ENCODE measurements at places on chromosomes 3 and 15.
A peak's percentile ranks its signal among the peaks of the same experiment; 100 is the strongest.

DNA sequence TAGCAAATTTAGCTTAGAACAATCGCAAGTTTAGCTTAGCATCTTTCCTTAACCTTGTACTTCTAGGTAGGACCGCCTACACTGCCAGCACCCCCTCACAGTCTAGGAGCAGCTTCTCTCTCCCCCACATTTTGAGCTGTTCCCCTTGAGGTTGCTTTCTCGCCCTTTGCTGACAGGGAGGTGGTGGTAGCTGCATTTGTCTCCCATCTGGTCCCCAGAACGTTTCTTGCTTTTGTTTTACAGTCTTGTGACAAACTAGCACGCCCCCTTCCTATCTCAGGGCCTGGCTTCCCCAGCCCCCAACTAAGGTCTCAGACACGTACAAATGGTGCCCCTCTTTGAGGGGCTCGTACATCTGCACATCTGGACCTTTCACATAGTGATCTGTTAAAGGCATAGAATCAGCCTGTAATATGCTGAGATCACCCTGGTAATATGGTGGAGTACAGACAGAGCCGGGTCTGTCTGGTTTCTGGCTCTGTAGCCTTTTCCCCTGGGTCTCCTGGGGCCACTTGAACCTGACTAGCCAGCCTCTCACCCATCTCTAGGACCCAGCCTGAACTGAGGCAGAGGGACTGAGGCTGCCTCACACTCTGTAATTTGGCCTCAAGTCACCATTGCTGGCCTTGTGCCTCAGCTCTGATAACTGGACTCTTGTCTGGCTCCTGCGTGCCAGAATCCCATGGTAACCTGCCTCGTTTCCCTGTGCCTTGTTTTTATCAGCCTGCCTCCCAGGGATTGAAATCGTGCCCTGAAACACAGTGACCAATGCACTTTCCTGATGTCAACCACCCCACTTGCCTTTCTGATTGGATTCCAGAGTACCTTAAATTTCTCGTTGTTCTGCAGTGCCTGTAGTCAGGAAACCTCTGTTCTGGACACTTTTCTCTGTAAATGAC lies 27.7 kb downstream of the CRTC3 start:
- no peak for DNase-seq

- peak; percentile 56 for DNase-seq
These were observed 1.1 kb downstream of the SEC11A start for GRCh38 chr15:84714821-84715220.

- DNase-seq = no peak
These were observed 15.4 kb downstream of the SRGAP3 start for GRCh38 chr3:9233814-9234600.

- peak; percentile 62 for DNase-seq
These were observed 8.5 kb downstream of the ITPKA start for GRCh38 chr15:41501931-41502794.

- DNase-seq = no peak
These were observed 396.3 kb upstream of the PROK2 start for GRCh38 chr3:72181251-72181650.

GRCh38 chr3:123712077-123712860 lies 127.4 kb upstream of the HACD2 start:
- no peak for DNase-seq

DNA sequence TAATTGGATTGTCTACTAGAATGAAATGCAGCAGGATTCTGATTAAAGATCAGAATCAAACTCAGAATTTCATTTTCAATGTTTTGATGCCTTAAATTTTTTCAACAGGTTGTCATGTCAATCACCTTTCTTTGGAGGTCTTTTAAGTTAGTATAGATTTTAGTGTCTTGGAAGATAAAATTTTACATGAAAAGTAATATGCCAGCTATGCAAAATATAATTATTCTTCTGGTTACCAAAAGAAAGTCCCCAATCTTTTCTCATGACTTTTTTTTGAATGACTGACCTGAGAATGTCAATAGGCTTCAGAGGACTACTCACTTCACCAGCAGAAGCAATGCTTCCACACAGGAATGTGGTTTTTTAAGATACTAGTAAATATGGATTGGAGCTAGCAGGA lies 4.3 kb downstream of the FGF7 start:
- DNase-seq = no peak

GRCh38 chr3:29898171-29898965 lies 617.5 kb downstream of the RBMS3 start:
- no peak for DNase-seq

- DNase-seq = no peak
These were observed 85.1 kb downstream of the AP4E1 start for GRCh38 chr15:50993598-50993997.

DNA sequence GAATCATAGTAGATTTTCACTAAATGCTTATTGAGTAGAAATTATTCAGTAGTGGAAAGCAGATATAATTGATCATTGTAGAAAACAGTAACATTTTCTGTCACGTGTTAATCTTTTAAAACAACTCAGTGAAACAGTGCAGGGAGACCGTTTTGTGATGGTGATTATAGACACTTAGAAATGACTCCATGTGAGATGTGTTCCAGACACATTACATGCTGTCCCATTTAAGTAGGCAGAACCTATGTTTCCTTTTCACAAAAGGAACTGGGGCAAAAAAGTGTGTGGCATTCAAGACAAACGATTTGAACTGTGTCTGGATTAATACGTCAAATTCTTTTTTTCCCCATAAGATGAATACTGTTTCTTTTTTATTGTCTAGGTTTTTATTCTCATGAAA lies 126.5 kb downstream of the TCF12 start:
- no peak for DNase-seq

DNA sequence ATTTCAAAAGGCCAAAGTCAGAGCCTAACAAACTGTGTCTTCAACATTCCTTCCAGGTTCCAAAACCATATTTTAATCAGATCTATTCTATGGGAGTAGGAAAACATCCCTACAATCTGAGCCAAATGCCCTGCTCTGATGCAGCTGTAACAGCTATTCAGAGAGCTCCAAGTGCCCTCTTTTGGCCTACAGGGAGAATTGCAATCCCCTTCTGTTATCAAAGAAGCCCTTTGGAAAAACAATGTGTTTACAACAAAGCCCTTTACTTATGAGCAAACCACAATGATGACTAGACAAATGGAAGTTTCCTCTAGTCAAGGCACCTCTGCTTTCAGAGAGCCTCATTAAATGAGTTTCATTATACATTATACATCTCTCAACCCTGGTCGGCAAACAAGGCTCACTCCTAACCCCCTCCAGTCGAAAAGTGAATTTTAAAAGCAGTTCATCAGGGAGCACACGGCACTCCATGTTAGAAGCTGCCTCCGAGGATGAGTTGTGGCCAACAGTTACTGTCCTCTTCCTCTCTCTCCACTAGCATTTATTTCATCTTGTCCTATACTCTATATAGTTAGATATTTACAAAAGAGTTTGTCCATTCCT lies 42.6 kb upstream of the TMCO5A start:
- peak; percentile 32 for DNase-seq

GRCh38 chr3:11499144-11499543 lies 144.6 kb downstream of the VGLL4 start:
- DNase-seq = no peak

- no peak for DNase-seq
These were observed 233.1 kb downstream of the THRB start for GRCh38 chr3:24261521-24261920.

DNA sequence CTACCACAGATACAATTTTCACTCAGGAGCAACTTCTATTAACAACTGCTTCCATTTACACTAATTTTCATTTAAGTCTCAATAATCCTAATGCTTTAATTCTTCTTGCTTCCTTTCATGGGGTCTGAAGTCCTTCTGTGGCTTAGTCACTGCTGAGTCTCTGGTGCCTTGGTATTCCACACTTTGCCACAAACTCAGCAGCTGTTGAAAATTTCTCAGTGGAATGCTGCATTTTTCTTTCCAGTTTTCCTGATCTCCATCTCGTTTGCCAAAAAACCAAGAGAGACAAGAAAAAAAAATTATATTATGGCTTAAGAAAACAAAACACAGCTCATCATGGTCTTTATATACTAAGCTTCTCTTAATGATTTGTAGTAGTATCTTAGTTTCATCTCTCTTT lies 269.2 kb upstream of the AZI2 start:
- DNase-seq = no peak

DNA sequence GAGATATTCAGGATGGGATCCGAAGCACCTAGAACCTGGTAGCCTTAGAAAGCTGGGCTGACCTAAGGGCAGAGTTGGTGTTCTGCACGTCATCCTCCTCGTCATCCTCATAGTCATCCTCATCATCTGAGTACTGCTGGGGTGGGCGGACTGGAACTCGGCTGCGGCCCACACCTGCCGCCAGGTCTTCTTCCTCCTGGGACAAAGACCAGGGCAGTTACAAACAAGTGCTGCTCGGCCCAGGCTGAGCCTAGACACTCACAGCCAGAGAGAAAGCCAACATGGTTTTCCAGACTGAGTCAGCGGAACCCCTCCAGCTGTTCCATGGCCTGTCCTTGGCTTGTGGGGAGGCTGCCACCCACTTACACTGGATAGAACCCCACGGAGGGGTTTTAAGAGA lies 40.5 kb downstream of the SEMA3G start:
- DNase-seq = no peak

DNA sequence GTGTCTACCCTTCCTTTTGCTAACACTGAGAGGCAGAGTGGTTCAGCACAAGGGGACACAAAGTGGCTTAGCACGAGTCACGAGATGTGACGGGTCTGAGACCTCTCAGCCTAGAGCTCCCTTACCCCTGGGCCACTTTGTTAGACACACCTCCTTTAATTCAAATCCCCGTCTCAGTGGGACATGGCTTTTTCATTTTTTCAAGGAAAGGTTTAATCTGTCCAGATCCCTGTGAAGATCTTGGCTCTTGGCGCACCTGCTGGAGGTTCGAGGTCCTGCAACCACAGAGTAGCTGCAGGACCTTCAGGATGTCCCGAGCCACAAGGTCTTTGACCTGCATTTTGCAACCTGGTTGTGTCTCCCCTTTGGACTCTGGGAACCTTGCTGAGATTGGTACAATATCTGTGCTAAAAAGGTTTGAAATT lies 52.0 kb downstream of the LPP start:
- DNase-seq = peak; percentile 16

- DNase-seq = no peak
These were observed 10.0 kb upstream of the VGLL3 start for GRCh38 chr3:87000940-87001339.

DNA sequence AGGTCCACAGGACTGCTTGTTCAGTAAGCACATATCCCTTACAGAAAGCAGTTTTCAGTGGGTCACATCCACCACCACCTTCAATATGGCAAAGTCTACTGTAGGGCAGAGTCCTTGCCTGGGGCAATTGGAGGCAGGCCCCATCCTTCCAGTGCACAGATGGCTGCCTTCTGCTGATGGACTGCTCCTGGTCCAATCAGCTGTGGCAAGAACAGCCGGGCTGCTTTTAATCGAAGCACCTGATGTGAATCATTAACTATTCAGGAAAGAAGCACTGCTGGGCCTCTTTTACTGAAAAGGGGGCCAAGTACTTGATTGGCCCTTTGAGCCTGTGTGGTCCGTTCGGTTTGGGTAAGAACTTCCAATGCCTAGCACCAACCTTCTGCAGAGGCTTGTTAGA lies 24.4 kb downstream of the LARS2 start:
- no peak for DNase-seq
